ENCODE measurements at places on chromosomes 12 and 14.

- no peak for DNase-seq
These were observed 23.0 kb downstream of the DIO3 start for GRCh38 chr14:101584055-101584859.

DNA sequence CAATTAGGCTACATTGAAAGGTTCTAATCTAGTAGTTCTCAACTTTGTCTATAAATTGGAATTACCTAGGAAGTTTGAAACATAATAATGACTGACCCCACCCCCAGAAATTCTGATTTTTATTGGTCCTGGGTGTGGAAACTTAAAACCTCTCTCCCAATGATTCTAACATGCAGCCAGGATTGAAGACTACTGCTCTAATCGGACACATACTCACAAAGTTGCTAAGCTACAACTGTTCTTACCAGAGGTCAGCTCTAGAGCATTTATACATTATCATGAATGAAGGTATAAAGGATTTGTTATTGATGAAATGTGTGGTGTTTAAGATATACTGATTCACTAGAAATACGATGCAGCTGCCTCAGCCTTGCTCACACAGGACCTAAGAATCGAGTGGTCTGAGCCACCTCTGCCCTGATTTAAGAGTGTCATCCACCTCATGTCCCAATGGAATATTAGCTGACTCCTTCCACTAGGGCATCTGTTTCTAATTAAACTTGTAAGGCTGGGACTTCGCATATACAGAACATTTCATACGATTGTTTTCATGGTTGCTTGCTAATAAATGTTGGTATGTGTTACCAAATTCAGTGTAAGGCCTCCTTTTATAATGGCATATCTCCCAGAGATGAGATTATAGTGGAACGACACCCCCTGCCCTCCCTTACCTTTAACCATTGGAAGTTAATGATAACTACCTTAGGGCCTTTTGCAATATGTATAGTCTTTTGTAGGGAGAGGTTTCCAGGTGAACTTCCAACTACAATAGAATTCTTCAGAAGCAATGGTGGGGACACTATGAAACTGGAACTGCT is 410.8 kb upstream of the PDE3A start:
- no peak for DNase-seq

GRCh38 chr14:105117257-105117646 is 51.3 kb downstream of the JAG2 start:
- no peak for DNase-seq

DNA sequence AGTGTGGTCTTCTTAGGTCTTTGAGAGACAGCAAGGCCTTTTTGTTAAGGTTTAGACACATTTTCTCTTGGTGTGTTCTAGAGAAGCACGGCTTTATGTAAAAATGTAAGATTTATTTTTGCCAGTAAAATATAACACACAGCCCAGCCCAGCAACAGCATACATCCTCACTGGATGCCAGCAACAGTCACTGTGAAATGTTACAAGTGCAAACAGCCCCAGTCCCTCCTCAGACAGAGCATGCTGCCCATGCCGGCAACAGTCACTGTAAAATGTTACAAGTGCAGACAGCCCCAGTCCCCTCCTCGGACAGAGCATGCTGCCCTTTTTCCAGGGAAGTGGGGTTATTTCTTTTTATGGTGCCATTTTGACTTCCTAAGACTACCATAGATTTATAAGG is 207.6 kb downstream of the CHST11 start:
- DNase-seq: no peak

- DNase-seq: no peak
These were observed 6.6 kb downstream of the SLC38A2 start for GRCh38 chr12:46365951-46366379.

DNA sequence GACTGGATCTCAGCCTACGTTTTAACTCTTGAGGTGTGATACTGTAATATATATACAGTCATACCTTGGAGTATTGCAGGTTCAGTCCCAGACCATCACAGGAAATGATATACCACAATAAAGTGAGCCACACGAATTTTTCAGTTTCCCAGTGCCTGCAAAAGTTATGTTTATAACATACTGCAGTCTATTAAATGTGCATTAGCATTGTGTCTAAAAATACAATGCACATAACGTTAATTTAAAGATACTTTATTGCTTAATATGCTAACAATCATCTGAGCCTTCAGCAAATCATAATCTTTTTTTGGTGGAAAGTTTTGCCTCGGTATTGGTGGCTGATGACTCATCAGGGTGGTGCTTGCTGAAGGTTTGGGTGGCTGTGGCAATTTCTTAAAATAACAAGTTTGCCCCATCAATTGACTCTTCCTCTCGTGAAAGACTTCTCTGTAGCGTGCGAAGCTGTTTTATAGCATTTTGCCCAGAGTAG is 18.9 kb downstream of the PYROXD1 start:
- DNase-seq: no peak

- no peak for DNase-seq
These were observed 982.8 kb downstream of the TMEM121 start for GRCh38 chr14:106509176-106509575.

DNA sequence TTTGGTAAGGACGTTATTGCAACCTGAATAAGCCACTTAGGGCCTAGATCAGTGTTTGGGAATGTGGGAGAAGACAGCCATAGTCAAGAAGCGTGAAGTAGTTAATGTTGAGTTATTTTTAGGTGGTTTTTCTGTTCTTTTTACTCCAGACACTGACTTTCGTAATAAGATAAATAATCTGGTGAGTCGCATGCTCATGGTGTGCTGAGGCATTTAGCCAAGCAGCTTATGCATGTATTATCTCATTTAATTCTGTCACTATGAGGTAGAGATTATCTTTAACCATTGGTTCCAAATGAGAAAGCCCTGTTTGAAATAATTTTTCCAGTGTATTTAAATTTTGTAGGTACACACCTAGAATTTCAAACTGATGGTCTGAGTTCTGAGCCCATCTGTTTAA is 67.3 kb downstream of the RCOR1 start:
- no peak for DNase-seq

DNA sequence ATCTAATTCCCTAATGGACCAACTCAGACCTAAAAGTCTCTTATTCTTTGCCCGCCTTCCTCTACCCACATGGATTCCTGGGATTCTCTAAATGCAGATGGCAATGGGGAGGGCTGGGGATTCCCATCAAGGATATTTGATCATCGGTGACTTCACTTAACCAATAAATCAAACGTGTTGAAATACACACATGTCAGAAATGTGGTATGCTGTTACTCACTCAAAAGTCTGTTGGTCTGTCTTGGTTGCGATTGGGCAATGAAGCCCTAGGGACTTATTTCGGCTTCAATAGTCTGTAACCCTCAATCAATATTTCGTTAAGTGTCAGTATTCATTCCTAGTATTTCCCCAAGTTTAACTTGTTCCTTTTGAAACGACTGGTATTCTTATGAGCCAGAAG is 117.2 kb upstream of the DIO3 start:
- no peak for DNase-seq

GRCh38 chr12:25276199-25276937 is 25.6 kb upstream of the KRAS start:
- no peak for DNase-seq

GRCh38 chr14:21921453-21921852 is 247.8 kb upstream of the OR4E1 start:
- no peak for DNase-seq

- no peak for DNase-seq
These were observed 4.6 kb upstream of the ZDHHC22 start for GRCh38 chr14:77145975-77146740.

DNA sequence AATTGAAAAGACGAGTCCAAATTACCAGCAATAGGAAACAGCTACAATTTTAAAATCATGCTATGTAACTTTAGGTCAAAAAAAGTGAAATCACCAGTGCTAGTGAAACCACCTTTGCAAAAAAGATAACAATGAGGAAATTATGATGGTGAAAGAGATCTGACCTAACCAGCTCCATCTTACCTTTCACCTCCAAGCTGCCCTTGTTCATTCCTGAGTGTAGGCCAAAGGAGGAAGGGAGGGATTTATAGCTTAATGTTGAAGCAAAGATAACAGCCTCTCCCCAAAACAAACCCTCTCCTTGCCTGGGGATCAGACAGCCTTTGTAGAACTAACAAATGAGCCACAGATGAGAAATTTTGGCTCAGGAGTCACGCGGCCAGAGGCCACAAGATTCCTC is 83.2 kb upstream of the EIF5 start:
- DNase-seq: no peak

Data from vagina (tissue), 2 donors.